ENCODE measurements at places on chromosomes 7 and 10. TPM values are rescaled to one million over a fixed set of nuclear protein-coding genes. Genes with fewer than 3 reads are reported as not detected.
A peak's percentile ranks its signal among the peaks of the same experiment; 100 is the strongest.

- H3K27me3 ChIP-seq, result peaks cover 3% of the 10 kb centered on the region
- no peak overlapping the region for H3K4me3 ChIP-seq
- no peaks in the 10 kb centered on the region for H3K36me3 ChIP-seq
- H3K4me1 ChIP-seq, result peaks cover 23% of the 10 kb centered on the region
- DNase-seq, result no peak
- no peak overlapping the region for H3K27ac ChIP-seq
These were observed 1.8 kb downstream of the PKD2L1 start for GRCh38 chr10:100328198-100328597.

- H3K4me1 ChIP-seq, result peaks cover 6% of the 10 kb centered on the region
- DNase-seq, result no peak
These were observed 4.8 kb upstream of the ZNF783 start for GRCh38 chr7:149257146-149257545.

Gene HHEX
- total RNA-seq, result 182 TPM

DNA sequence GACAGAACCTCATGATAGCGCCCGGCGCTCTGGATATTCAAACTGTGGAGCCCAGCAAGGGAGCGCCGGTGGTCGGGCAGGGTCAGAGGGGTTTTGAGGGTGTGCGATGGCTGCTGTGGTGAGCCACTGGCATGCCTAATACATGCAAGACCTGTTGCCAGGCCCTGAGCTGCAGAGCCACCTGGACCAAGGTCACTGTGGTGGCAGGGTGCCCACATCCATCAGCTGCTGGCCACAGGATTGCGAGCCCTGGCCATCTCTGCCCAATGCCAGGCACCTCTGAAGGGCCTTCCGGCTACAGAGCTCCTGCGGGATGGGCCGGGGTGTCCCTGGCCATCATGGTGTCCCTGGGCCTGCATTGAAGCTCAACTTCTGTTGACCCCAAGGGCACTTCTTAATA lies 123.0 kb upstream of the TNRC18 start:
- H3K36me3 ChIP-seq, result no peaks in the 10 kb centered on the region
- no peak overlapping the region for H3K4me3 ChIP-seq
- H3K27me3 ChIP-seq, result peaks cover 4% of the 10 kb centered on the region
- DNase-seq, result no peak
- H3K27ac ChIP-seq, result no peak overlapping the region
- H3K4me1 ChIP-seq, result peaks cover 2% of the 10 kb centered on the region

Gene ZNF365
- total RNA-seq, result not detected

DNA sequence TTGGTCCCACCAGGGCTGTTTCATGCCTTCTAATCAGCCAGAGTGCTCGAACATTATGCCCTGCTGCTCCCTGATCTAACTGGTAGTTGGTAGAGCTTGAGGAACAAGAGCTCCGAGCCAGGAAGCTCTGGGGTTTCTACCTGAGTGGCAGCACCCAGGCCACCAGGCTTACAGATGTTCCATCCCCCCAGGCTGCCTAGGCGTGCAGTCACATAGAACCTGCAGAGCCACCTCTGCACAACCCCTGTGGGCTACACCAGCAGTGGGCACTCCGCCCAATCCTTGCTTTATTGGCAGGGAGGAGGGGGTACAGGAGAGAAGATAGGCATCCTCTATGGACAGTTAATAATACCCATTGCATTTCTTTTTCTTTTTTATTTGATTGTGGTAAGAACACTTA lies 21.8 kb downstream of the MAP3K8 start:
- H3K27ac ChIP-seq, result no peak overlapping the region
- no peak for DNase-seq
- peaks cover 18% of the 10 kb centered on the region for H3K36me3 ChIP-seq
- no peak overlapping the region for H3K4me3 ChIP-seq
- no peaks in the 10 kb centered on the region for H3K27me3 ChIP-seq

DNA sequence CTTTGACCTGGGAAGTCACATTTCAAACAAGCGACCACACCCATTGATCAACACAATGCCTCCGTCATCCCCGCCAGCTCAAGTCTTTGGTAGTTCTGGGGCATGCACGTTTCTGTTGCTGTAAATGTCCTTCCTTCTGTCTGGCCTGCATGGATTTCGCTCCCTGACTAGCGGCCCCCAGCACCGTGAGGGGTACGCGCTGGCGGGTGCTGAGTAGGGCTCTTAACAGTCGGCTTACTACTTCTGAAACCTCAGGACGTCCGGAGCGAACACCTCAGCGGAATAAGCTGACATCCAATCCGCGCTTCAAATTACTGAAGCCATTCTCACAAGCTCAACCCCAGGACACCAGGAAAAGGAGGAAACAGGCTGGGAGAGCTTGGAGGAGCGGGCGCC lies 505 bp downstream of the NUDCD3 start:
- H3K4me1 ChIP-seq, result peaks cover 43% of the 10 kb centered on the region
- DNase-seq, result no peak
- H3K27me3 ChIP-seq, result no peaks in the 10 kb centered on the region
- peaks cover 4% of the 10 kb centered on the region for H3K36me3 ChIP-seq
- H3K27ac ChIP-seq, result peak overlapping the region; percentile 97
- H3K4me3 ChIP-seq, result peak overlapping the region; percentile 93
